Chondrocyte (in vitro differentiated cells): ENCODE measurements at places on chromosomes 4 and X. TPM values are rescaled to one million over a fixed set of nuclear protein-coding genes. Genes with fewer than 3 reads are reported as not detected.

The CFP gene
- 0.60 to 0.87 TPM (median 0.77 TPM) in 3 replicates for total RNA-seq

The PIR gene
- total RNA-seq, result 13.3 to 37.5 TPM (median 13.4 TPM) in 3 replicates

The SPARCL1 gene
- total RNA-seq, result 21.5 to 26.9 TPM (median 26.1 TPM) in 3 replicates

The STPG2 gene
- total RNA-seq, result 0.12 to 0.77 TPM in 2 of 3 replicates, not detected in the other

The NEIL3 gene
- total RNA-seq, result 1.5 to 2.5 TPM (median 1.7 TPM) in 3 replicates

The NLGN3 gene
- total RNA-seq, result 0.52 to 1.1 TPM (median 0.87 TPM) in 3 replicates

The PRRG3 gene
- total RNA-seq, result not detected in 3 replicates

The TLL1 gene
- 2.1 to 16.7 TPM (median 3.4 TPM) in 3 replicates for total RNA-seq

- H3K27me3 ChIP-seq, result no peaks in the 10 kb centered on the region
- no peaks in the 10 kb centered on the region for H3K36me3 ChIP-seq
- DNase-seq, result no peak
- peak overlapping the region; percentile 78 for H3K4me3 ChIP-seq
- peak overlapping the region; percentile 95 for H3K27ac ChIP-seq
Measured at GRCh38 chrX:155215443-155216178, 649 bp upstream of the VBP1 start.

DNA sequence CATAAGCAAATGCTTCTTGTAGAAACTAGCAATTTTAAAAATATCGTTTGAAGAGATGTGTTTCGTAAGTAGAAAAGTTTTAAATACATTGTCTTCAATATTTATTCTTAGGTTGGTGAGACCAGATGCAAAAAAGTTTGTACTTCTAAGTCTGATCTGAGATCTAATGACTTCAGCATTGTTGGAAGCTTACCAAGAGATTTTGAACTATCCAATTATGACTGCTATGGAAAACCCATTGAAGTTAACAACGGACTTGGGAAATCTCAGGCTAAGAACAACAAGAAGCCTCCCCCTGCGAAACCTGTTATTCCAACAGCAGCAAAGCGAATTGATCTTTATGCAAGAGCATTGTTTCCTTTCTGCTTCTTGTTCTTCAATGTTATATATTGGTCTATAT lies 50.2 kb upstream of the GRIA2 start:
- no peaks in the 10 kb centered on the region for H3K4me1 ChIP-seq
- no peaks in the 10 kb centered on the region for H3K27me3 ChIP-seq
- H3K27ac ChIP-seq, result no peak overlapping the region
- no peak for DNase-seq

DNA sequence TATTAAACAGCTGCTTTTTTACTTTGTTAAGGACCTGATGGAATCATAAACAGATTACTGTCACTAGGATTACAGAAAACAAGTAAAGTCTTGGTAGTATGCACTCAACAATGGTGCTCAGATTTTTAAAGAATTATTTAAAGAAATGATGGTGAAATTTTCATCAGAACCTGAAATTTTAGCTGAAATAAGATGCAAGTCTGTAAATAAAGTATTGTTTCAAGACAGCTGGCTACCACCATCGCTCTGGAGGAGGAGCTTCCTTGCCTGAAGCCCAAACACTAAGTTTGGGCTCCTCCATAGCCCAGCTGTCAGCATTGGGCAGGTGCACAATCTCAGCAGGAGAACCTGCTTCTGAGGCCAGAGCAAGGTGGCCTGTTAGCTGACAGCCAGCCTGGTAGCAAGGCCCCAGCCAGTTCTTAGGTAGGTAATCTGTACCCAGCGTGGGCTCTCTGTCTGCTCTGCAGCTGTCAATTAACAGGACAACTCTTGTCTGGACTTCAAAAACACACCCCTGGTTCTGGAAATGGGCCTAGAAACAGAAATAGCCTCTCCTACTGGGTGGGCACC lies 4.6 kb downstream of the GAB1 start:
- peaks cover 66% of the 10 kb centered on the region for H3K4me1 ChIP-seq
- H3K27ac ChIP-seq, result no peak overlapping the region
- H3K36me3 ChIP-seq, result no peaks in the 10 kb centered on the region
- no peak overlapping the region for H3K4me3 ChIP-seq

DNA sequence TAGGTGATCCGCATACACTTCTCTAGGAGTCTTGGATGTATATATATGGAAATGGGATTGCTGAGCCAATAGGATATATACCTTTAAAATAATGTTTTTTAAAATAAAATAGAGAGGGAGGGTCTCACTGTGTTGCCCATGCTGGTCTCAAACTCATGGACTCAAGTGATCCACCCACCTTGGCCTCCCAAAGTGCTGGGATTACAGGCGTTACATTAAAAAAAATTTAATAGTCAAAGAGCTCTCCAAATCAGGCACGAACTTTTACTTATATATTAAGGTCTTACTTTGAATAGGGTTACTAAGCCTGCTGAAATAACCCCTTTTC lies 109.0 kb downstream of the GNL3L start:
- peak overlapping the region; percentile 99 for H3K27ac ChIP-seq
- no peaks in the 10 kb centered on the region for H3K36me3 ChIP-seq
- peaks cover 14% of the 10 kb centered on the region for H3K4me1 ChIP-seq
- H3K4me3 ChIP-seq, result peak overlapping the region; percentile 86
- H3K27me3 ChIP-seq, result no peaks in the 10 kb centered on the region

DNA sequence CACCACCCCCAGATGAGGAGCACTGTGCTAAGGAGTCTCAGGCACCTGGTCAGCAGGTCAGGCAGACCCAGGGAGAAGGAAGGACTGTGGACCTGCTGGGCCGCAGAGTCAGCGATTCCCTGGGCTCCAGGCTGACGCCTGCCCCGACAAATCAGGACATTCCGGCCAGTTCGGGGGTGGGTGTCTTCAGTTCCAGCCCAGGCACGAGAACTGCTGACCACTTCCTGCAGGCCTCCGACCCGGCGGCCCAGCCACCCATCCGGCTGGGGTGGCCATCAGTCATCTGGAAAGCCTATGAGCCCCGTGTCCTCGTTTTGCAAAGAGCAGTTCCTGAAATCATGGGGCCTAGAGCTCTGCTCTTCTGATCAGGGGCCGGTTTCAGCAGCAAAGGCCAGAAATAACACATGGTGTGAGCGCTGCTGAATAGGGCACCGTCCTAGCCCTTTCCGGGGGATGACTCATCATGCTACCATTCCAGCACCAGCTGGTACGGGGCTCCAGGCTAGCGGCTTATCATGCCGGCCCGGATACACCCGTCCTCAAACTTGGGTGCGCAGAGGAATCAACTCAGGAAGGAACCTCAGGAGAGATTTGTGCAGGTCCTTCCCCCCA lies 7.8 kb upstream of the SH3TC1 start:
- H3K27me3 ChIP-seq, result peaks cover 9% of the 10 kb centered on the region
- no peak overlapping the region for H3K4me3 ChIP-seq

DNA sequence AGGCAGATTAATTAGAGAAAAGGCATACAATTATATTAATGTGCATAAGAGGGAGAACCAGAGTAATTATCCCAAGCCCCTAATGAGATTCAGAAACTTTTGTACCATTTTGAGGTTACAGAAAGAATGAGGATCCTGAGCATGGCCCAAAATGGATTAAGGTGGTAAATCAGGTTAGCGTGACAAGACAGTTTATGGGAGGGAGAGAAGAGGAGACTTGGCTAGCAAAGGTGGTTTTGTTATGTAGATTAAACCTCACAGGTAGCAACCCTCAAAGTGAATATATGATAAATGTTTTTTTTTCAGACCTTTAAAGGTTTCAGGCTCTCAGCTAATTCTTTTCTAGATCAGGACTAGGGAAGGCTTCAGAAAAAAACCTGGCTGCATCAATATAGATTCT lies 781.8 kb downstream of the FAM133A start:
- peaks cover 1% of the 10 kb centered on the region for H3K27me3 ChIP-seq
- no peaks in the 10 kb centered on the region for H3K36me3 ChIP-seq
- no peak overlapping the region for H3K27ac ChIP-seq
- DNase-seq, result no peak
- H3K4me3 ChIP-seq, result no peak overlapping the region
- H3K4me1 ChIP-seq, result no peaks in the 10 kb centered on the region

- H3K27ac ChIP-seq, result no peak overlapping the region
- peaks cover 3% of the 10 kb centered on the region for H3K27me3 ChIP-seq
- H3K4me1 ChIP-seq, result no peaks in the 10 kb centered on the region
- DNase-seq, result no peak
- peaks cover 5% of the 10 kb centered on the region for H3K36me3 ChIP-seq
Measured at GRCh38 chr4:102328045-102328444, 17.2 kb downstream of the SLC39A8 start.

DNA sequence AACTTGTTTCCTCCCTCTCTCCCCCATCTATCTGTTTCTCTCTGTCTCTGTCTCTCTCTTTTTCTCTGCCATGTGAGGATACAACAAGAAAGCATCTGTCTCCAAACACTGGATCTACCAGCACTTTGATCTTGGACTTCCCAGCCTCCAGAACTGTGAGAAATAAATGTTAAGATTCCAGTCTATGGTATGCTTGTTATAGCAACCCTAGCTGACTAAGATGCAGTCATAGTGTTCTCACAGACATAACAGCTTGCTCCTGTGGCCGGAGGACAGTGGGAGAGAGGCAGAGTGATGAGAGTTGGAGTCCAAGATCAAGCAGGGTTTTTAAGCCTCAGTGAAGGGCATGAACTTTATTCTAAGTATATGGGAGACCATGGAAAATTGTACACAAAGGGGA lies 8.8 kb upstream of the NKX3-2 start:
- DNase-seq, result no peak
- peaks cover 33% of the 10 kb centered on the region for H3K27me3 ChIP-seq
- H3K36me3 ChIP-seq, result peaks cover 5% of the 10 kb centered on the region

DNA sequence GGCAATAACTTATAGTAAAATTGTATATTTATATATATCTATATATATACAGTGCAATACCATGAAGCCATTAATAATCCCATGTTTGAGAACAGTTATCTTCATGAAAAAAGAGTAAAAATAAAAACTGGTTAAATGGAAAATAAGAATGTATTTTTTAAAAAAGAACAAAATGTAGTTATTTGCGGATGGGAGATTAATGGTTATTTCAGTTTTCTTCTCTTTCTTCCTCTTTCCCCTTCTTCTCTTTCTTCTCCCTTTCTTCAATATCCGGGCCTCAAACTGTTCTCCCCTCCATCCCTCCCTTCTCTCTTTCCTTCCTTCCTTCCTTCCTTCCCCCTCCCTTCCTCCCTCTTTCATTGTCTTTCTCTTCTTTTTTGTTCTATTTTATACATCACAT lies 1301.7 kb upstream of the IGFBP7 start:
- no peaks in the 10 kb centered on the region for H3K4me1 ChIP-seq
- no peak overlapping the region for H3K27ac ChIP-seq
- DNase-seq, result no peak

DNA sequence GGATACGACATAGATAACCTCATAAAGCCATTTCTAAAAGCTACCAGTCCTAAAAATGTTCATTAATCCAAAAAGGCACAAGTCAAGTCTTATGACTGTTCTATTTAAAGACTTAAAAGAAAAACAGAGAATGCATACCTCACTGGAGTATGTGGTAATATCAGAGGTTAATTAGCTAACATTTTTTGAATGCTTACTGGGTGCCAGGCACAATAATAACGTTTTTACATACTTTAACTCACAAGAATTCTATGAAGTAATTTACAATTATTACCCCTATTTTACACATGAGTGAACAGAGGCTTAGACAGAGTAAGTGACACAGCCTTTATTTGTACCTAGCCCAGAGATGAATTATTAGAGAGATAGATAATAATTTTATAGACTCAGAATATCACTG lies 207.5 kb downstream of the PDGFC start:
- H3K36me3 ChIP-seq, result peaks cover 23% of the 10 kb centered on the region
- H3K27me3 ChIP-seq, result no peaks in the 10 kb centered on the region
- peaks cover 62% of the 10 kb centered on the region for H3K4me1 ChIP-seq
- DNase-seq, result no peak
- peak overlapping the region; percentile 55 for H3K27ac ChIP-seq

DNA sequence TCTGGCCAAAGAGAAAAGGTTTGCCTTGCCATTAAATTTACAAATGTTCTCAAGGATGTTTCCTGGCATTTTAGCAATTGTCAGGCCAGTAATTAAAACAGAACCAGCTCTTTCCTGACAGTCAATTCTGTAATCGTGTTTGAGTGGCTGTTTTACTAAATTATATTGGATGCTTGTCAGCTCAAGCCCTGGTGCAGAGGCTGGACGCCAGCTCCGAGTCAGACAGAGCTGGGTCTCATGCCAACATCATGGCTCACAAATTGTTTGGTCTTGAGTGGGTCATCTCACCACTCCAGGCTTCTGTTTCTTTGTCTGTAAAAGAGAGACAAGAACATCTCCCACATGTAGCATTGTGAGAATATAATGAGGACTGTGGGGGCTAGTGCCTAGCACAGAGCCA lies 190.3 kb upstream of the PSAPL1 start:
- H3K27ac ChIP-seq, result no peak overlapping the region
- DNase-seq, result no peak
- peaks cover 20% of the 10 kb centered on the region for H3K27me3 ChIP-seq
- peaks cover 1% of the 10 kb centered on the region for H3K36me3 ChIP-seq

GRCh38 chr4:10021653-10022023 lies 341 bp upstream of the SLC2A9 start:
- H3K27ac ChIP-seq, result no peak overlapping the region
- no peak for DNase-seq
- no peak overlapping the region for H3K4me3 ChIP-seq

- no peak overlapping the region for H3K27ac ChIP-seq
- no peak for DNase-seq
- peaks cover 2% of the 10 kb centered on the region for H3K36me3 ChIP-seq
- no peaks in the 10 kb centered on the region for H3K27me3 ChIP-seq
- H3K4me3 ChIP-seq, result no peak overlapping the region
- H3K4me1 ChIP-seq, result no peaks in the 10 kb centered on the region
Measured at GRCh38 chrX:7188672-7189071, 40.7 kb upstream of the PUDP start.

DNA sequence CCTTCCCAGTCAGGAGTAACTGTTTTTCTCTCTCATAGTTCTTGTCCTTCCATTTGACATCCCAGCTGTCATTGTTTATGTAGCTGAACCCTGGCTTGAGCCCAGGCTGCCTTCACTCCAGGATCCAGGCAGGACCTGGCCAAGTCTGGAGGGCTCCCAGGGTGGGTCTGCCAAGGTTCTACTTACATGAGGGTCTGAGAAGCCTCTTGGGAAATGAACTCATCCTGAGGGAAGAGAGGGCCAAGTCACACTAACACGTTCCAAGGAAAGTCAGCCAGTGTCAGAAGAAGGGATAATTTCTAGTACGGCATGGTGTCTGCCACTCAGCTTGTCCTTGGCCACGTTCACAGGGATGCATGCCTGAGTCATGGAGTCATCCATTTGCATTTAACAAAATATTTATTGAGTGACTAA lies 54.8 kb upstream of the SRD5A3 start:
- DNase-seq, result no peak
- no peaks in the 10 kb centered on the region for H3K36me3 ChIP-seq
- H3K4me3 ChIP-seq, result no peak overlapping the region

DNA sequence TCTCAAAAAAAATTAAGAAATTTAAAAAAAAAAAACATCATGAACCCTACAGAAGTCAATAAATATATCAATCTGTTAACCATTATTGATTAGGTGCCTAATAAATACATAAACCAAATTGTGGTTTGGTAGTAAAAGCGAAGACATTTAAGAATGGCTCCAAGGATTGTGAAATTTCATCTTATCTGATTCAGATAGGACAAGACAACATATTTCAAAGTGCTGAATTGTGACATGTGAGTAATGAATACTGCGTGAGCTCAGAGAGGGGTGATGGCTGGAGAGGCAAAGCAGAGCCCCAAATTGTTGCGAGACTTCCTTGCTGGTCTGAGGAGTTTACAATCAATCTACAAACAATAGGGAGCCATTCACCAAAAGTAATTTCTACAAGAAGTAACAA lies 8.2 kb downstream of the AMBN start:
- H3K4me3 ChIP-seq, result no peak overlapping the region
- H3K36me3 ChIP-seq, result no peaks in the 10 kb centered on the region
- no peak for DNase-seq
- H3K27ac ChIP-seq, result no peak overlapping the region
- H3K4me1 ChIP-seq, result no peaks in the 10 kb centered on the region
- H3K27me3 ChIP-seq, result peaks cover 29% of the 10 kb centered on the region
